Panc1 (cell line): ENCODE measurements at places on chromosomes 3 and 15. TPM values are rescaled to one million over a fixed set of nuclear protein-coding genes. Genes with fewer than 3 reads are reported as not detected.

GRCh38 chr3:141291559-141292355 lies 60.1 kb downstream of the PXYLP1 start:
- H3K4me3 ChIP-seq = no peak overlapping the region
- peaks cover 9% of the 10 kb centered on the region for H3K4me1 ChIP-seq
- no peaks in the 10 kb centered on the region for H3K27me3 ChIP-seq
- H3K27ac ChIP-seq = no peak overlapping the region

DNA sequence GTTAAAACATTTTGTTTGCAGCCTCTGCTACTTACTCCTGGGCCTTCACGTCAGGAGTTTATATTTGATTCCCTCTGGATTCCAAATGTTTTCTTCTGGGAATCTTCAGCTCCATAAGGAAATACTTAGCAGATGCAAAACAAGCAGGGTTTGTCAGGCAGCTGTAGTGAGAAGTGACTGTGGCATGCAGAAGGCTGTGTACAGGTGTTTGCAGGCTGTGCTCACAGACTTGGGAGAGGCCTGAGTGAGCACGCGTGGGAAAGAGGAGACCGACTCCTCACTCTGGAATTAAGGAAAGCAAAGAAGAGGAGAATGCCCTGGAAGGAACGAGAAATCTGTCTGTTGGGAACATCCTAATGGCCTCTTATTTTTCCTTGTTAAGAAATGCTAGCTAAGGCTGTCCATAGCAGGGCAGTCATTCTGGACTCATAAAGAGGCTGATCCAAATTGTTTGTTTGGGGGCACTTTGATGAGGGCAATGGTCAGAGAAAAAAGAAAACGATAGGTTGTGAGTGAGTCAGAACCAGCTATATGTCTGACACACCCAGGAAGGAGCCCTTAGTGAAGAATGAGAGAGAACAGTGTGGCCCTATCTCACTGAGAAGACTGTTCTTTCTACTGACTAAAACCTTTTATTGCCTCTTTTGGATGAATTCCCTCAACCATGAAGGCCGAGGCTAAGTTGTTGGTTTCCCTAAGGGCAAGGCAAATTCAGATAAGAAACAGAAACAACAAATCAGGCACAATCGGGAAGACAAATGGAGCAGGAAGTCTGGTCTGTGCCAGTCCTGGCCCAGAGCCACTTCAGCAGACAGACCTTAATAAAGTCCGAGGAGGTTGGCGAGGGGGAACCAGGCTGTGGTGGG lies 82.6 kb downstream of the TGFBR2 start:
- no peaks in the 10 kb centered on the region for H3K27me3 ChIP-seq
- DNase-seq = no peak
- H3K4me3 ChIP-seq = 0 out of 2 replicates have a peak overlapping the region, but pooled peaks have one; percentile 3
- peaks cover 39% of the 10 kb centered on the region for H3K4me1 ChIP-seq

GRCh38 chr3:35707904-35708303 lies 68.6 kb downstream of the ARPP21 start:
- H3K4me1 ChIP-seq = no peaks in the 10 kb centered on the region
- no peaks in the 10 kb centered on the region for H3K36me3 ChIP-seq
- H3K4me3 ChIP-seq = no peak overlapping the region
- no peak for DNase-seq
- H3K27ac ChIP-seq = no peak overlapping the region

- H3K4me3 ChIP-seq = no peak overlapping the region
- H3K36me3 ChIP-seq = no peaks in the 10 kb centered on the region
- H3K27ac ChIP-seq = peak overlapping the region; percentile 35
- no peak for DNase-seq
- peaks cover 27% of the 10 kb centered on the region for H3K4me1 ChIP-seq
- H3K27me3 ChIP-seq = no peaks in the 10 kb centered on the region
Observed at GRCh38 chr15:100764778-100765466, 114.7 kb upstream of the ALDH1A3 start.

DNA sequence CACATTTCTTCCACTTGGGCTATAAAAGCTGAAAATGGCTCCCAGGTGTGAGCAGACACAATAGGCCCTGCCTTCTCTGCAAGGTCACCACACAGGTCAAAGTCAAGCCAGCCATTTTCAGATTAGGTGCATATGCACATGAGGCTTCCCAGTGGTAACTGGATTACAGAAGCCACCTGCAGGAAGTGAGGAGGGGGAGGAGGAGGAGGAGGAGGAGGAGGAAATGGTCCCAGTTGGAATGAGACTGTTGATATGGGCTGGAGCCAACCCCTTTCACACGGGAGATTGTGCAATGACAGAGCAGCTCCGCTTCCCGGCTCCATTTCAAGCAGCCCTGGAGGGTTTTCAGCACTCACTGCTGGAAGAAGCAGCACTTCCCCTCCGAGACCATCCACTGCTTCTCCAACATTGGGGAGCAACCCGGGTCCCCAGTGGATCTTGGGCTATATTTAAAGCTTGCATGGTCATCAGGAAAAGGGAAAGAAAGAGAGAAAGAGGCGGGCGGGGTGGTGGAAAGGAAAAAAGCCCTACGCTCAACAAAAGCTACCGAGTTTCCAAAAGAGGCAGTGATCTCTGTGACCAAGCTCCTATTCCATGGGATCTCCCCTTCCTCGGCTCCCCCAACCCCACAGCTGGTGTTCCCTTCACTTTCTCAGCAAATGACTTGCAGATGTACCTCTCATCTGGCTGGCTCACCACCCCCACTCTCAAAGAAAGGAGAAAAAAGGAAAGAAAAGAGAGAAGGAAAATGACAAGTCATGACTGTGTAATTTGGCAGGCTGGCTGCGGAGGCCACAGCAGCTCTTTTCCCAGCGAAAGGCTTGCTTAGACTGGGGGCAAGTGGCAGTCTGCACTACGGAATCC lies 58.3 kb downstream of the LRIG1 start:
- DNase-seq = no peak
- no peaks in the 10 kb centered on the region for H3K36me3 ChIP-seq
- H3K4me1 ChIP-seq = no peaks in the 10 kb centered on the region
- no peak overlapping the region for H3K4me3 ChIP-seq
- no peaks in the 10 kb centered on the region for H3K27me3 ChIP-seq

GRCh38 chr3:87006844-87007439 lies 16.0 kb upstream of the VGLL3 start:
- no peak for DNase-seq
- no peak overlapping the region for H3K4me3 ChIP-seq
- H3K27ac ChIP-seq = no peak overlapping the region

DNA sequence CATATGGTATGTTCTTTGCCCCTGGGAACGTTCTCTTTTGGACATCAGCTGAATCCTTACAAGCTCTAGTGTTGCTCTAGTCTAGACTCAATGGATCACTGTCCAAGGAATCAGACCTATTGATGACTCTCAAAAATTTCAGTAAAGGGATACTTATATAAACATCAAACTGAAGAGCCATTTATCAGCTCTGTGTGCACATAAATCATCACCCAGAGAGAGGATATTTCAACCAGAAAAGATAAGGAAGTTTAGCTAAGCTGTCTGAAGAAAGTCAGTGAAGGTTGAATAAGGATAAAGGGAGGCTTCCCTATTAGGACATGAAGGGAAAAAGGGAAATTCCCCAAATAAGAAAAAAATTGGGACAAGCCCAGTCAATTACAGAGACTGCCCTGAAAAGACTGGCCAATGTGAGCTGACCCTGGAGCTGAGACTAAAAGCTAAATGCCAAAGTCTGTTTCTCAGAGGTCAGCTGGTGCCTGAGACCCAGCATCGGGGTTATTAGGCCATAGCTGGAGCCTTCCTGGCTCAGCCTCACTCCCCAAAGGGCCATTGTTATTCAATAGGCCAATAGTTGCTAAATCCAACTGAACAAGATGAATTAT lies 424.1 kb upstream of the THBS1 start:
- H3K27ac ChIP-seq = no peak overlapping the region
- no peak for DNase-seq
- H3K4me3 ChIP-seq = no peak overlapping the region
- H3K4me1 ChIP-seq = no peaks in the 10 kb centered on the region

DNA sequence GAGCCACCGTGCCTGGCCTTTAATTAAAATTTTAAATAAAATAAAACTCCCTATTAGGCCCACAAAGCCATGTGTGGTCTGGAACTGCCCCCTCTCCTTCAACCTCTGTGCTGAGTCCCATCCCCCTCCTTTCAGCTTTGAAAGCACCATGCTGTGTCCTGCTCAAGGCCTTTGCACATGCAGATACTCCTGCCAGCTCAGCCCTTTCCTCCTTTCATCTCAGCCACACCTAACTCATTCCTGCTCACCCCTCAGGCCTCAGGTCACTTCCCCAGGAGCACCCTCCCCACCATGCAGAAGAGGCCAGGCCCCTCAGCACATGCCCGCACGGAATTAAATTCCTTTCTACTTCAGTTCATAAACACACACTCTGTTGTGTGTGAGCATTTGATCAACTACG lies 28.1 kb downstream of the ATRIP start:
- H3K27ac ChIP-seq = no peak overlapping the region
- no peak overlapping the region for H3K4me3 ChIP-seq
- H3K27me3 ChIP-seq = no peaks in the 10 kb centered on the region
- peaks cover 7% of the 10 kb centered on the region for H3K4me1 ChIP-seq

DNA sequence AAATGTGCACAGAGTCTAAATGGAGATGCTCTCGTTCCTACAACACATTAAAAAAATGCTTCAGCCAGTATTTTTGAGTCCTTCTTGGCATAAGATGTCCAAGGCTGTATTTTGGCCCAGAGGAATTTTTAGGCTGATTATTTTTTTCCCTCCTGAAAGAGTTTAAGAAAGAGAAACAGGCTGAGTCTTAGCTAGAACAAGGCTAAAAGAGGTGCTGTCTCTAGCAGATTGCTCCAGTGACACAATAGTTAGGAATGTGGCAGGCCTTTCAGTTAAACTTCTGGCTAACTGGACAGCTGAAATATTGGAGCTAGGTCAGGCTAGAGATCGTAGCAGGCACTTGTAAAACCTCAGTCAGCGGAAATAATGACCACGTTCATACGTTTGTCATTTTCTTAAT lies 271.4 kb upstream of the RARB start:
- DNase-seq = no peak
- no peak overlapping the region for H3K27ac ChIP-seq
- no peaks in the 10 kb centered on the region for H3K4me1 ChIP-seq
- no peaks in the 10 kb centered on the region for H3K27me3 ChIP-seq

GRCh38 chr3:156749244-156749643 lies 74.9 kb downstream of the TIPARP start:
- no peaks in the 10 kb centered on the region for H3K27me3 ChIP-seq
- peaks cover 12% of the 10 kb centered on the region for H3K4me1 ChIP-seq
- no peak overlapping the region for H3K27ac ChIP-seq
- no peaks in the 10 kb centered on the region for H3K36me3 ChIP-seq
- H3K4me3 ChIP-seq = no peak overlapping the region
- DNase-seq = no peak

DNA sequence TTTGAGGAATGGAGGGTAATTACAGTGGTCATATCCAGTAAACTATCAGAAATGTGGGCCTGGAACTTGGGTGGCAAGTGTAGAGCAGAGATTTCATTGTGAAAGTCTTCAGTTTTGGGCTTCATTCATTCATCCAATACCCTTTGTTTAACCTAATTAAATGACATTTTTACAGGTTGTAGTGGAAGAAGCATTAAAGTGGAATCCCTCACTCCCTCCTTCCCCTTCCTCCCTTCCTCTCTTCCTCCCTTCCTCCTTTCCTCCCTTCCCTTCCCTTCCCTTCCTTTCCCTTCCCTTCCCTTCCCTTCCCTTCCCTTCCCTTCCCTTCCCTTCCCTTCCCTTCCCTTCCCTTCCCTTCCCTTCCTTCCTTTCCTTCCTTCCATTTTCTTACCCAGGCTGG lies 219.3 kb downstream of the PDCD6IP start:
- H3K4me3 ChIP-seq = no peak overlapping the region
- no peak for DNase-seq
- no peaks in the 10 kb centered on the region; the same call in 1 of the 2 replicates for H3K4me1 ChIP-seq
- no peaks in the 10 kb centered on the region for H3K36me3 ChIP-seq
- no peaks in the 10 kb centered on the region for H3K27me3 ChIP-seq

DNA sequence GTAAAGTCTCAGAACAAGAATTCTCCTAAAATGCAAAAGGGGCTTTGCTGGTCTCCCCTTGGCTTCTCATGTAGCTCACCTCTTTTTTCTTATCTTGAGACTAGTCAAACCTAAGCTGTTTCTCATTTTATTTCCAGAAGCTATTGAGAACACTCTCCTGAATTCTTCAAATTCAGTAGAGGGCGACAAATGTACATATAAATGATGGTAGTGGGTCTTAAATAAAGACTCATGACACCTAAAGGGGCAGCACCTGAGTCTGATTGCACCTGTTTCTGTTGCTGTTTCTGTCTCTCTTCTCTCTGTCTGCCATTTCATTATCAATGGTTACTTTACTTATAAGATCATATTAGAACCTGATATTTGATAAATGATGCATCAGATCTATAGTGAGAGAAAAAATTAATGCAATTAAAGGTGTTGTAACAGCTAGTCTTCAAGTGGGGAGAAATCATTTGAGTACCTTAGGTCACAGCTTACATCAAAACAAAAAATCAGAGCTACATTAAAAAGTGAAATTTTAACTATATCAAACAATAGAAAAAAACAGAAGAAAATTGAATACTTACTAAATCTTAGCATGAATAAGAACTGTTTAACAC lies 7.0 kb downstream of the ADIPOQ start:
- H3K4me1 ChIP-seq = no peaks in the 10 kb centered on the region
- DNase-seq = peak; percentile 36
- H3K27me3 ChIP-seq = peaks cover 23% of the 10 kb centered on the region
- no peak overlapping the region for H3K4me3 ChIP-seq
- H3K27ac ChIP-seq = no peak overlapping the region

GRCh38 chr3:14396031-14396692 lies 6.2 kb upstream of the SLC6A6 start:
- DNase-seq = no peak
- H3K27me3 ChIP-seq = no peaks in the 10 kb centered on the region
- no peaks in the 10 kb centered on the region for H3K36me3 ChIP-seq
- no peaks in the 10 kb centered on the region; the same call in 1 of the 2 replicates for H3K4me1 ChIP-seq
- H3K4me3 ChIP-seq = no peak overlapping the region

- H3K27me3 ChIP-seq = no peaks in the 10 kb centered on the region
- no peak overlapping the region for H3K4me3 ChIP-seq
- H3K27ac ChIP-seq = no peak overlapping the region
- peaks cover 38% of the 10 kb centered on the region for H3K4me1 ChIP-seq
Observed at GRCh38 chr15:75669191-75669878, 21.6 kb downstream of the SNX33 start.

GRCh38 chr15:50593761-50594160 lies 47.3 kb upstream of the USP50 start:
- no peak overlapping the region for H3K27ac ChIP-seq
- DNase-seq = no peak
- H3K4me1 ChIP-seq = no peaks in the 10 kb centered on the region
- peaks cover 48% of the 10 kb centered on the region for H3K36me3 ChIP-seq

LSAMP gene
- total RNA-seq = 3.1 TPM

ITGB5 gene
- 446 TPM for total RNA-seq

ATP13A4 gene
- total RNA-seq = not detected

SHQ1 gene
- total RNA-seq = 21.0 TPM

SLC28A1 gene
- not detected for total RNA-seq

SV2B gene
- not detected for total RNA-seq

PRICKLE2 gene
- total RNA-seq = 0.26 TPM

SPATA12 gene
- total RNA-seq = 0.10 TPM
